Left kidney (tissue), 8 donors: ENCODE measurements at places on chromosomes 11 and 22. TPM values are rescaled to one million over a fixed set of nuclear protein-coding genes. Genes with fewer than 3 reads are reported as not detected.
A peak's percentile ranks its signal among the peaks of the same experiment; 100 is the strongest.

The MYBPC3 gene
- 0.13 TPM for polyA plus RNA-seq

The C11orf21 gene
- 0.43 TPM for polyA plus RNA-seq

The SNX32 gene
- polyA plus RNA-seq, result 2.6 TPM

The PAMR1 gene
- 4.3 TPM for polyA plus RNA-seq

The EXPH5 gene
- 6.3 TPM for polyA plus RNA-seq

The UPK3A gene
- polyA plus RNA-seq, result 1.5 TPM

The SLC1A2 gene
- 0.47 TPM for polyA plus RNA-seq

GRCh38 chr11:124093330-124093729 is 21.9 kb upstream of the VWA5A start:
- DNase-seq, result no peak

DNA sequence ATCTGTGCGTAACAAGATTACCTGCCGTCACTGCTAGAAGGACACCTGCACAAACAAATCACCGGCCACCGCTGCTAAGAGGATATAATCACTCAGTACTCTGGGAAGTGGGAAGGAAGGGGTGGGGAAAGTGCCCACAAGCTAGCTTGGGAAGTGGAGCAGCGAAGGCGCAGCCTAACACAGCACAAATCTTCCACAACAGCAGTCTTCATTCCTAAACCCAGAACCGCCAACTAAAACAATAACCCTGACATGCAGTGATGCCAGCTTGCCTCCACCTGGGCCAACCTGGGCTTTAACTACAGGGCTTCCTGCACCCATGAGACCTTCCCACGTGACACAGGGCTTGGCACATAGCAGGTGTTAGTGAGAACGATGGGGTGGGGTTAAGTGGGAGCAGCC is 5.1 kb downstream of the DGCR2 start:
- DNase-seq, result no peak

DNA sequence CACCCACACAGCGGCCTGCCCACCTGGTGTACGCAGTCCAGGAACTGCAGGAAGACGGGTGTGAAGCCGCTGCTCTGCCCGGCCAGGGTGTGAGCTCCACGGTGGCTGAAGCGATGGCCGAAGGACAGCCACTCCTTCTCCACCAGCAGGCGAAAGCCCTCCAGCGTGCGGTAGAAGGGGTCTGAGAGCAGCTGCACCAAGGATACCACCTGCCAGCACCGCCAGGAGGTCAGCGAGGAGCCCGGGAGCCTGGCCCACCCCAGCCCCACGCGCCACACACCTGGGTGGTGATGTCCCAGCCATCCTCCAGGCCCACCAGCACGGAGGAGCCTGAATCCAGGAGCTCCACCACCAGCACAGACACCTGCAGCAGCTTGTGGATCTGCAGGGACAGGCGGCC is 19.6 kb downstream of the SBF1 start:
- no peak for DNase-seq

DNA sequence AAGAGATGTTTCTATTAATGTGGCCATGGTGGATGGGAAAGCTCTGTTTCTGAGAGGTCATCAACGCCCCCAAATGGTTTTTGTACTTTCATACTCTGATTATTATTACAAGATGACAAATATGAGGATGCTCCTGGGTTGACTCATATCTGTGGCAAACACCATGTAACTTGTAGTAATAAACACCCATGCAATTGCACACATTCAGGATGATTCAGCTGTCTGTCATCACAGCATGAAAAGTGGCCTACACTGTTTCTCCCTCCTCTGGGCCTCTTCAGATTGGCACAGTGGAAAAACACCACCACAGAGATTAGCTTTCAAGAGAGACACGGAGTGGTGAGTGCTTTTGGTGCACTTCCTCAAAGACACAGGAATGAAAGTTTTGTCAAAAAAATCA is 85.4 kb downstream of the MTNR1B start:
- DNase-seq, result no peak

- peak; percentile 61 for DNase-seq
These were observed 72.0 kb downstream of the RPUSD4 start for GRCh38 chr11:126139111-126140091.

GRCh38 chr22:40241200-40241763 is 63.6 kb downstream of the TNRC6B start:
- DNase-seq, result no peak
